ENCODE measurements at places on chromosomes 13 and 19.

DNA sequence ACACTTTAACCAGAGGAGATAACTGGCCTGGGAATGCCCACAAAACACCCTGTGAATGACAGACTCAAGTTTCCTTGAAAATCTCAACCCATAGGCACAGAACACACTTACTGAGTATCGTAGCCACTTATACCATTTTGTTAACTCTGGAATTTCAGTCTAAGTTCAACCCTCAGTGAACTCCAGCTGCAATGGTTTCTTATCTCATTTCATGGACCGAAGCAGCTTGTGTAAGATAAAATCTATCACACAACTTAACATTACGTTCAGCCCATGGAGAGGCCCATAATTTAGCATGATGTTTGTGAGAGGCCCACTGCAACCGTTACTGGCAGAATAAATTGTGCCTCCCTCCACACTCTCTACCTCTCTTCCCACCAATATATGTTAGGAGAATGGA lies 323.0 kb downstream of the DNAJC15 start:
- no peak for DNase-seq

DNA sequence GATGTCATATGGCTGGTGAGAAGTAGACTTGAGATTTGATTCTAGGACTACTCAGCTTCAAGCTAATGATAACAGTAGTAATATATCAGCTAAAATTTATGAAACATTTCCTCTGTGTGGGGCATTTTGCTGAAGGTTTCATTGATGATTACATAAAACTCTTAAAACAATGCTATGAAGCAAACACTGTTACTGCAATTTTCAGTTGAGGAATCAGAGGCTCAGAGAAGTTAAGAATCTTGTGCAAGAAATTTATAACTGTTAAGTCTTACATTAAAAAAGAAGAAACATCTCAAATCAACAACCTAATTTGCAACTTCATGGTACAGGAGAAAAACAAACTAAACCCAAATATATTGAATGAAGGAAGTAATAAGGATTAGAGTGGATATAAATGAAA lies 10.3 kb downstream of the CEACAM8 start:
- DNase-seq: no peak

- no peak for DNase-seq
Measured at GRCh38 chr13:109274188-109274821, 512.1 kb downstream of the IRS2 start.

GRCh38 chr19:53057904-53058580 lies 13.5 kb downstream of the ERVV-2 start:
- DNase-seq: peak; percentile 37

- DNase-seq: no peak
Measured at GRCh38 chr13:66207610-66208009, 1022.5 kb downstream of the PCDH9 start.

- no peak for DNase-seq
Measured at GRCh38 chr13:27601803-27602202, 18.5 kb downstream of the LNX2 start.

DNA sequence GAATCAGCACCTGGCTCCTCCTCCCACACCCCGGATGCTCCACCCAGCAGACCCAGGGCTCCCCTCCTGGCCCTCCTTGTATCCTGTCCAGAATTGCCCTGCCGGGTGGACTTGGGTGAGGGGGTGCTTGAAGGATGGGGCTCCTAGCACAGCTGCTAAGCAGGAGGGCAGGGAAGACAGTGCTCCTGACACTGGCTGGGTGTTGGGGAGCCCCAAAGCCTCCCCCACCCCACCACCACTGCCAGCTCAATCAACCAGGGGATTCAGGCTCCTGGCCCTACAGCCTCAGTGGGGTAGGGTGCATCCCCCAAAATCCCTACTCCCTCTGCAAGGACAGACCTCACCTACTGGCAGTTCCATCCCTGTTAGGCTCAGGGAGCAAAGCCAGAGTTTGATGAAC lies 2.6 kb upstream of the CYP4F11 start:
- DNase-seq: no peak

DNA sequence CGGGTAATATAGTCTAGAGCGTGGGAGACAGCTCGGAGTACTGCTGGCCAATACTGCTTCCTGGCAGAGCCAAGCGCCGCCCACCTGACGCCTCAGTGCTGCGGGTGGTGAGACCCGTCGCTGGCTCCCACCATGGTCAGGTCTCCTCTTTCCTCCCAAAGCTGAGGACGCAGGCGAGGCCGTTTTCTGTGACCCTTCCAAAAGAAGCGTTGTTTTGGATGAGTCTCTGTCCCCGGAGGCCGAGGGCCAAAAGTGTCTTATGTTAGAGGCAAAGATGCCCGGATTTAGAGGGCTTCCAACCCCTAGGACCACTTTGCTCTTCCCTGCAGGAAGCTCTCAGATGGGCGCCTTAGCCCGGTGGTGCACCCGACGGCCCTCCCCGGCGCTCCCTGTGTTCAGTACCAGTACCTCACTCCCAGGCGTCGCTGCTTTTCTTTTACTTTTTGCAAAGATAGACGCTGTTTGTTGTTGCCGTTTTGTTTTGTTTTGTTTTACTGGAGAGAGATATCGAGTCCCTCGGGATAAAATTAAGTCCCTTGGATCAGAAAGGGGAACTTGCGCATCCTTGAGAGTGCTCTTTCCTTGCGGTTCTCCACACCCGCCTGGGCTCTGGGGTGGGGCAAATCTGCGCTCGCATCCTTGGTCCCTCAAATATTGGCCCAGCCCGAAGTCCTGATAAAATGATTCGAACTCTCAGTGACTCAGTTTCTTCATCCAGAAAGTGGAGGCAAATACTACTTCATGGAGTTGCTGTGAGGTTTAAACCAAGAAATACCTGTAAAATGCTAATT lies 7.0 kb downstream of the PDX1 start:
- DNase-seq: no peak

- no peak for DNase-seq
Measured at GRCh38 chr13:35860661-35861060, 270.5 kb downstream of the DCLK1 start.

DNA sequence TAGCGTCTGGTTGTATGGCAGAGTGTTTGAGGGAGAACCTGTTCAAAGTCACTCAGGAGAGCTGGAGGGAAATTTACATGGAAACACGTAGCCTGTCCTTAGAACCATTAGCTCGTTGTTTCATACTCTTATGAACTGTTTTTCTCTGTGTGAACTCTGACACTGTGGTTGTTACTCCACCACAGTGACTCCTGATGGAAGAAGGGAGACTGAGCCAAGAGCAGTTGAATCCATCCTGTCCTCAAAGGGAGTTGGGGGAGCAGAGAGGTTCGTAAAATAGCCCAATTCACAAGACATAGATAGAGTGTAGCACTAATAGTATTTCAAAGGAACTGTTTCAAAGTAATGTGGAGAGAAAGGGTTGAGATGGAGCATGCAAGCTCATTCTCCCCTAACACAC lies 964.8 kb downstream of the PCDH9 start:
- no peak for DNase-seq

- no peak for DNase-seq
Measured at GRCh38 chr13:71255633-71256032, 611.4 kb downstream of the DACH1 start.

GRCh38 chr19:2087621-2088100 lies 8.5 kb downstream of the MOB3A start:
- peak; percentile 57 for DNase-seq

DNA sequence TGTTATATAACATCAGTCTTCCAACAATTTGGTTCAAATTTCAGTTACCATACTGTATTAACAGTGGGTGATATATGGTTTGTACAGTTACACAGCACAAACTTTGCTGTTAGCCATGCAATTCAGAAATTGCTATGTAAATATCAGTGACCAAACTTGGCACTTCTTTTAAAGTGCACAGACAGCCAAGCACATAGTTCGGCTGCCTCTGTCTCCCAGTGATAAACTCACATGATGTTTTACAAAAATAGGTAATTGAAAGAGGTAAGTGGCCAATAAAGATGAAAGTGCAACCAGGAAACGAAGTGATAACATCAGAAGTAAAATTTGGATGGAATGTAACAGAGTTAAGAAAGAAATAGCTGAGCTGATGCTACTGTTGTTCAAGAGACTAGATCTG lies 143.9 kb downstream of the PCDH9 start:
- no peak for DNase-seq

GRCh38 chr13:75174481-75174880 lies 307.5 kb downstream of the TBC1D4 start:
- DNase-seq: no peak

GRCh38 chr13:46817095-46817494 lies 20.1 kb upstream of the ESD start:
- DNase-seq: no peak

GRCh38 chr19:50341091-50341564 lies 12.0 kb upstream of the KCNC3 start:
- DNase-seq: no peak

DNA sequence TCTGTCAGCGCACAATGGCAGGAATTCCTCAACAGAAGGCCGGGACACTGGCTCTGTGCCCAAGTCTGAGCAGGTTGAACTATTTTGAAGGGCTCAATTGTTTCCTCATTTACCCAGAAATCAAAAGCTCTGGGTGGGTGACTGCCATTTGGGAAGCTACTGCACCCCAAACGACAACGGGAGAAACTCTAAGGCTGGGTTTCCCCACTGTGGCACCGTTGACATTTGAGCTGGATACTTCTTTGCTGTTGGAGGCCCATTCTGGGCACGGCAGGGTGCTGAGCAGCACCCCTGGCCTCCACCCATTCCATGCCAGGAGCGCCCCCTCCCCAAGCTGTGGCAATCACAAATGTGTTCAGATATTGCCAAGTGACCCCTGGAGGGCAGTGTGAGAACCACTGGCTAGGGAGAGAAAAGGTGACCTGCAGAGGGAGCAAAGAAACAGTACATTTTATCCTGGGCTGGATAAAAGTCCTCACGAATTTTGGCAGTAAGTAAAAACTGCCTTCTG lies 62.5 kb downstream of the RFX2 start:
- no peak for DNase-seq

DNA sequence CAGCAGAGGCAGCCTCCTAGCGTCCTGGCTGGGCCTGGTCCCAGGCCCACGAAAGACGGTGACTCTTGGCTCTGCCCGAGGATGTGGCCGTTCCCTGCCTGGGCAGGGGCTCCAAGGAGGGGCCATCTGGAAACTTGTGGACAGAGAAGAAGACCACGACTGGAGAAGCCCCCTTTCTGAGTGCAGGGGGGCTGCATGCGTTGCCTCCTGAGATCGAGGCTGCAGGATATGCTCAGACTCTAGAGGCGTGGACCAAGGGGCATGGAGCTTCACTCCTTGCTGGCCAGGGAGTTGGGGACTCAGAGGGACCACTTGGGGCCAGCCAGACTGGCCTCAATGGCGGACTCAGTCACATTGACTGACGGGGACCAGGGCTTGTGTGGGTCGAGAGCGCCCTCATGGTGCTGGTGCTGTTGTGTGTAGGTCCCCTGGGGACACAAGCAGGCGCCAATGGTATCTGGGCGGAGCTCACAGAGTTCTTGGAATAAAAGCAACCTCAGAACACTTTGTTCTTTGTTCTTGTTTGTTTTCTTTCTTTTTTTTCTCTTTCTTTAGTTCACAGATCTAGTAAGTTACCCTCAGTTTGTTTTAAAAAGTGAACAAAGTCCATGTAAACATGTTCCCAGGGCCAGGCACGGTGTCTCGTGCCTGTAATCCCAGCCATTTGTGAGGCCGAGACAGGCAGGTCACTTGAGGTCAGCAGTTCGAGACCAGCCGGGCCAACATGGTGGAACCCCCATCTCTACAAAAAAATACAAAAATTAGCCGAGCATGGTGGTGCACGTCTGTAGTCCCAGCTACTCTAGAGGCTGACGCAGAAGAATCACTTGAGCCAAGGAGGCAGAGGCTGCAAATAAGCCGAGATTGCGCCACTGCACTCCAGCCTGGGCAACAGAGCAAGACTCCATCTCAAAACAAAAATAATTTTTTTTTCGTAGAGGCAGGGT lies 10.2 kb downstream of the ANGPTL4 start:
- DNase-seq: no peak

DNA sequence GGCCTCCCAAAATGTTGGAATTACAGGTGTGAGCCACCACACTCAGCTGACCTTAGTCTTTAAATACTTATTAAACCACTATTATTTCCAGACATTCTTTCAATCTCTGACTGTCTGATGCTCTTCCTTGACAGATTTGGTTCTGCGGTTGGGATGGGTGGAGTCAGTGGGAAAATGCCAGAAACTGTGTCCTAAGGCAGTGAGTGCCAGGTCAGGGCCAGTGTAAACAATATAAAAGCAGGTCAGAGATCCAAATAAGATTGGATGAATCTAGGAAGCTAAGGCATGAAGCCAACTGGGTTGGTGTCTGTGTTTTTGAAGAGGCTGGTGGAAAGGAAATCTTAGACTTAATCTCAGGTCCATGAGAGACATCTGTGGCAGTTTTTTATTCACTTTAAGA lies 74.7 kb downstream of the KLF5 start:
- DNase-seq: no peak

DNA sequence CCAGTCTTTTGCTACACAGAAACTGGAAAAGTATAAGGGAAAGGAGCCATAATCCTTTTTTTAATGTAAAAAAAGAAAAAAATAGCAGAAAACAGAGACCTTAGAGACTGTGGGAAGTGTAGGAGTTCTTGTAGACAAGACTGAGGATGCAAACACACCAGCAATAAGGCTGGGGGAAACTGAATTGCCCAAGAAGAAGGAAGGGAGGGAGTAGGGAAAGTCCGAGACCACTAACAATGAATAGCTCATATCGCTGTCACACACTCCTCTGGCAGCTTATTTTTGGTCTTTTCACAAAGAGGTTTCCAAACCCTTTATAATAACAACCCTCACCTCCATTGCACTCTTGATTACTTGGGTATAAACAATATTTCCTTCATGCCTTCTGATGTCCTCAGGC lies 952.0 kb downstream of the SLITRK5 start:
- DNase-seq: no peak

- DNase-seq: no peak
Measured at GRCh38 chr13:97276862-97277269, 54.7 kb downstream of the MBNL2 start.

GRCh38 chr19:32404933-32405430 lies 588 bp upstream of the DPY19L3 start:
- peak; percentile 28 for DNase-seq

GRCh38 chr19:9620842-9621155 lies 233 bp downstream of the ZNF561 start:
- no peak for DNase-seq

DNA sequence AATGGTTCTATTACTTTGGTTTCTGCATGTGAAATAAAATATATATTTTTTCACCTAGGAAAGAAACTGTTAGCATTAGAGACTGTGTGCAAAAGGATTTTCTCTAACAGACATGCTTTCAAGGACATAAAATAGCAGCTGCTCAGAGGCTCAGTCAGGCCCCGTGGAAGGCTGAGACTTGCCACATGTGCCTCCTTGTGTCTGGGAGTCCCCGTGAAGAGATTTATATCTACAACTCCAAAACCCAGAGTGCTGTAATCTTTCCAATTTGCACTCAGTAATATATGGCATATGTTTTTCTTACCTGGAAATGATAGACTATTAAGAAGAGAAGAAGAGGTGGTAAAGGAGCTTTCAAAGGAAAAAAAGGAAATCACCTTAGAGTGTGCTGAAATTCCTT lies 371.6 kb upstream of the OBI1 start:
- no peak for DNase-seq
